Upper lobe of left lung (tissue), 6 donors: ENCODE measurements at places on chromosomes 1 and 21.

DNA sequence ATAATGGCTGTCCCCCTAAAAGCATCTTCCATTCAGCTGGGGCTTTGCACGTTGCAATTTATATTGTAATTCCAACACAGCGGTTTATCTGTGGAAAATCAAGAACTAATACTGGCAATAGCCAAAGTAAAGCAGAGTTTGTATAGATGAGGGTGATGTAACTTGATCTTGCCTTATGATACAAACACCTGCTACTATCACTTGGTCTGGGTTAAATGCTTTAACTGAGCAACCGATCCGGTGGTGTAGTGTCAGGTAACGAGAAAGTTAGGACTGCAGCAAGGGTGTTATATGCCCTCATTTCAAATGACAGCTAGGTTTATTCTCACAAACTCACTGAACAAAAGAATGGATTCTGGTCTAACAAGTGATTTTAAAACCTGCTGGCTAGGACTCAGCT is 47.3 kb upstream of the PLPPR4 start:
- DNase-seq, result no peak

GRCh38 chr1:200869753-200870391 is 2.9 kb upstream of the GPR25 start:
- DNase-seq, result no peak

- DNase-seq, result peak; percentile 60
Observed at GRCh38 chr1:152112101-152112884, 3.0 kb downstream of the TCHH start.

GRCh38 chr1:158055854-158056253 is 62.4 kb downstream of the KIRREL1 start:
- no peak for DNase-seq

DNA sequence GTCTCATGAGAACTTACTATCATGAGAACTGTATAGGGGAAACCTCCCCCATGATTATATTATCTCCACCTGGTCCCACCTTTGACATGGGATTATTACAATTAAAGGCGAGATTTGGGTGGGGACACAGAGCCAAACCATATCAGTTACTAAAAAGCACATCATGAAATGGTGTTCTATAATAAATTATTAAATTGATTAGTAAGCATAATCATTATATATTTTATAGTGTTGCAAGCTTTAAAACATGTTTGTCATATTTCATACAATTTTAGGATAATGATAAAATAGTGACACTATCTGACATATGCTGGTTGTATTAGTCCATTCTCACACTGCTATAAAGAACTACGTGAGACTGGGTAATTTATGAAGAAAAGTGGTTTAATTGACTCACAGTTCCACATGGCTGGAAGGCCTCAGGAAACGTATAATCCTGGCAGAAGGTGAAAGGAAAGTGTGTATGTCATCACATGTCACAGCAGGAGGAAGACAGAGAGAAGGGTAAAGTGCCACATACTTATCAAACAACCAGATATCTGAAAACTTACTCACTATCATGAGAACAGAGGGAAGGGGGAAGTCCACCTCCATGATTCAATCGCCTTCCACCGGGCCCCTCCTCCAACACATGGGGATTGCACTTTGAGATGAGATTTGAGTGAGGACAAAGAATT is 539.2 kb upstream of the OLFM3 start:
- no peak for DNase-seq

- no peak for DNase-seq
Observed at GRCh38 chr1:208631506-208631905, 387.3 kb upstream of the PLXNA2 start.

- no peak for DNase-seq
Observed at GRCh38 chr1:162327144-162327787, 49.4 kb downstream of the SPATA46 start.

GRCh38 chr21:29349702-29350101 is 51.0 kb downstream of the BACH1 start:
- no peak for DNase-seq

DNA sequence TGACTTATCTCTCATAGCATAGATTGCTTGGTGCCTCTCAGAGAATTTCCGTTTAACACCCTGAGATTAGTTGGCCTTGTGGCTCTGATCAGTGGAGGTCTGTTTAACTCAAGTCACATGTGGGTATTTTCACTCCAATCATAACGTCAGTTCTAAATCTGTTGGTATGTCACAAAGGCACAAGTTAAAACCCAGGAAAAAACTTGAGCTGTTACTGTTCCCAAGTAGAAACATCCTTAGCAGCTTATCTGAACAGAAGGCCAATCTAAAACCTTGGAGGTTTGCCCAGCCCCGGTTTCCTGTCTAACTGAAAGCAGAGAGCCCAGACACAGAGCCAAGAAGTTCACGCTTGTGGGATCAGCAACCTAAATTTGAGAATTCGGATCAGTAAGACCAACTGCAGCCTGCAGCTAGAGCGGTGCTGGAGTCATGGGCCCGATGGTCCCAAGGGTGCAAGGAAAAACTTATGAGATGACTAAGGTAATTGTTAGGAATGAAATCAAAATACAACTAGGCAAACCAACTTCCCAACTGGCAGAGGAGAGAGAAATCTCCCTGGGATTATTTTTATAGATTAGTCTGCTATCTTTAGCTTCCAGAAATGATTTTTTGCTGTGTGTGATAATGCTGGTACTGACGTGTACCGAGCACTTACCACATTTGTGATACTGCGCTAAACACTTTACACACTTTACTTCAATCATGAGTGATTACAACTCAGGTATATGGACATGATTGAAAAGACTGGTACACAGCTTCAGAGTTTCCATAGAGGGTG is 90.2 kb upstream of the C1orf21 start:
- no peak for DNase-seq

DNA sequence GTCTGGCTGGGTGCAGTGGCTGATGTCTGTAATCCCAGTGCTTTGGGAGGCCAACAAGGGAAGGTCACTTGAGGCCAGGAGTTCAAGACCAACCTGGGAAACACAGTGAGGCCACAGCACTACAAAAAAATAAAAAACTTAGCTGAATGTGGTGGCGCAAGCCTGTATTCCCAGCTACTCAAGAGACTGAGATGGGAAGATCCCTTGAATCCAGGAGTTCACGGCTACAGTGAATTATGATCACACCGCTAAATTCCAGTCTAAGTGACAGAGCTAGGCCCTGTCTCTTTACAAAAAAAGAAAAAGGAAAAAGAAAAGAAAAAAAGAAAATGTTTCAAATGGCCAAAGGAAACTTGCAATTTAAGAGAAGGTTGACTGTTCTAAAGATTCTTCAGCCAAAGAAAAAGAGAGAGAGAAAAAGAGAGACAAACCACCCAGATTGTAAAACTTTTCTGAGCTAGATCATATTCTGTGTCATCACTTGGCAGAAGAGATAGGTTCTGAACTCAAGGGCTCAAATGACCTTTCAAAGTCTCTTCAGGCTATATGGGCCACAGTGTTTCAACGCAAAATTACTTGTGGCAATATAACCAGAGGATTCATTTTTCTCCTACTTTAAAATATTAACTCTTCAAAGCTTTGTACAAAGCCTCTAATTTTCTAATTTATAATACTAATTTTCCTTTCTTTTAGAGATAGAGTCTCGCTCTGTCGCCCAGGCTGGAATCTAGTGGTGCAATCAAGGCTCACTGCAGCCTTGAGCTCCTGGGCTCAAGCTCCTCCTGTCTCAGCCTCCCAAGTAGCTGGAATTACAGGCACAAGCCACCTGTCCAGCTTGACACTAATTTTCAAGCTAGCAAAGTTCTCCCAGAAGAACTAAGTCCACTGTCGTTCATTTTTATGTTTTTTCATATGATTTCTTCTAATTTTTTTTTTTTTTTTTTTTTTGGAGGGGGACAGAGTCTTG is 20.5 kb downstream of the ARID4B start:
- no peak for DNase-seq

GRCh38 chr1:201714542-201715329 is 114.2 kb upstream of the IPO9 start:
- DNase-seq, result peak; percentile 93

- no peak for DNase-seq
Observed at GRCh38 chr21:35942211-35943144, 117.8 kb downstream of the SETD4 start.

DNA sequence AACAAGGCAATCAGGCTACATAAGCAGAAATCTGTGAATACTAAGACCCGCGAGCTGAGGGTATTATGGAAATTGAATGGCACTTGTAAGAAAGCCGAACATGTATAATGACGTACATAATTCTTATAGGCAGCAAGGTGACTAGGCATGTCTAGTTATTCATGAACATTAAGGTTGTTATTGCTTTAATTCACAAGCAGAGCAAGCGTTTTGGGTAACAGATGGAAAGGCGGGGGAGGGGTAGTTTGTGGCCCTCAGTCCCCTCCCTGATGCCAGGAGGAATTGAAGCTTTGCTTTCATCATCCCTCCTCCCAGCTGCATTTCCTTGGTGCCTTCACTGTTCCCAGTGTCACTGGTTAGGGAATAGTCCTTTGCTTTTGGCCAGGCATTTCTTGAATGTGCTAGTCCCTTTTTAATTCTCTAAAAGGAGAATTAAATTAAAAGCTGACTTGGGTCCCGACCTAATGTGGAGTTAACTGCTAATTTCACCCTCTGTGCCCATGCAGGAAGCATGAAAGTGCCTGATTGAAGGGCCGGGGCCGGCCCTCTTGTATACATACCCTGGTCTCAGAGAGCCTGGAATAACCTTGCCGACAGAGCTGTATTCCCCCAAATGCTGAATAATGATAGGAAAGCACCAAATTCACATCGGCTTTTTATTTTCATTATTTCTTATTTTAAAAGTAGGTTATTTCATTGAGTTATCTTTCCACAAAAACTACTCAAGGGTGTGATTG is 42.5 kb downstream of the RYR2 start:
- no peak for DNase-seq

- DNase-seq, result no peak
Observed at GRCh38 chr1:237270353-237270752, 228.4 kb downstream of the RYR2 start.

DNA sequence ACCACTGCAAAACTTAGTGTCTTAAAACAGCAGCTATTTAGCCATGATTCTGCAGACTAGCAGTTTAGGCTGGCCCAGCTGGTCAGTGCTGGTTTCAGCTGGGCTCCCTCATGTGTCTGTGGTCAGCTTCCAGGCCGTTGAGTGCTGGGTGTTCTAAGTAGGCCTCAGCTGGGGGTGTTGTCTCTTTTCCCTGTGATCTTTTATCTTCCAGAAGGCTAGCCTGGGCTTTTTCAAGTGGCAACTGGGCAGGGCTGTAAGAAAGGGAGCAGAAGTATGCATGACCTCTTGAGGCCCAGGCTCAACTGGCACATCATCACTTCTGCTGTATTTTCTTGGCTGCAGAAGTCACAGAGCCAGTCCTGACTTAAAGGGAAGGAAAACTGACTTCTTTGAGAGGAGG is 136.1 kb downstream of the KIF26B start:
- DNase-seq, result peak; percentile 22

DNA sequence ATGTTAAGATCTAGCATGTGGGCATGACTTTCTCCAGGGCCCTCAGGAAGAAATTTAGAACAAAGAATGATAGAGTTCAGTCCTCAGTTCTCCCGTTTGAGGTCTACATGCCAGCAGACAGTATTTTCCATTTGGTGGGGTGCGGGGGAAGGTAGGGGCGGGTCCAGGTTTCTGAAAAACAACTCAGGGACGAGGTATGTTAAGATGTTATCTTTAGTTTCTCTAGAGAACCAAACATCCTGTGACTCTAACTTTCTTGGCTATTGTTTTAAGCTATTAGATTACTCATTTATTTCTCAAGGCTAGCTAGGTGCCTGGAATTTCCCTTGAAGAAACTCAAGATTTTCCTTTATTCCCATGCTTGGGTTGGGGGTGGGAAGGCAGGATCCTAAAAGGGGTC is 42.3 kb upstream of the SYT14 start:
- no peak for DNase-seq

- no peak for DNase-seq
Observed at GRCh38 chr1:23594927-23595353, 35.6 kb upstream of the ID3 start.

DNA sequence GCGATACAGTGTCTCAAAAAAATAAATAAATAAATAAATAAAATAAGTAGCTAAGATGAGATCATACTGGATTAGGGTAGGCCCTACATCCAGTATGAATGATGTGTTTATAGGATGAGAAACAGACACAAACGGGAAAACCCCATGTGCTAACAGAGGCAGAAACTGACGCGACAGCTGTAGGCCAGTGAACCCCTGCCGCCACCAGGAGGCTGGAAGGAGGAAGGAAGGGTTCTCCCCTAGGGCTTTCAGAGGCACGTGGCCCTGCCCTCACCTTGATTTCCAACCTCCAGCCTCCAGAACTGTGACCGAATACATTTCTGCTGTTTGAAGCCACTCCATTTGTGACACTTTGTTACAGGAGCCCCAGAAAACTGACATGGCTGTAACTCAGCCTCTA is 38.5 kb downstream of the CHD5 start:
- DNase-seq, result no peak

DNA sequence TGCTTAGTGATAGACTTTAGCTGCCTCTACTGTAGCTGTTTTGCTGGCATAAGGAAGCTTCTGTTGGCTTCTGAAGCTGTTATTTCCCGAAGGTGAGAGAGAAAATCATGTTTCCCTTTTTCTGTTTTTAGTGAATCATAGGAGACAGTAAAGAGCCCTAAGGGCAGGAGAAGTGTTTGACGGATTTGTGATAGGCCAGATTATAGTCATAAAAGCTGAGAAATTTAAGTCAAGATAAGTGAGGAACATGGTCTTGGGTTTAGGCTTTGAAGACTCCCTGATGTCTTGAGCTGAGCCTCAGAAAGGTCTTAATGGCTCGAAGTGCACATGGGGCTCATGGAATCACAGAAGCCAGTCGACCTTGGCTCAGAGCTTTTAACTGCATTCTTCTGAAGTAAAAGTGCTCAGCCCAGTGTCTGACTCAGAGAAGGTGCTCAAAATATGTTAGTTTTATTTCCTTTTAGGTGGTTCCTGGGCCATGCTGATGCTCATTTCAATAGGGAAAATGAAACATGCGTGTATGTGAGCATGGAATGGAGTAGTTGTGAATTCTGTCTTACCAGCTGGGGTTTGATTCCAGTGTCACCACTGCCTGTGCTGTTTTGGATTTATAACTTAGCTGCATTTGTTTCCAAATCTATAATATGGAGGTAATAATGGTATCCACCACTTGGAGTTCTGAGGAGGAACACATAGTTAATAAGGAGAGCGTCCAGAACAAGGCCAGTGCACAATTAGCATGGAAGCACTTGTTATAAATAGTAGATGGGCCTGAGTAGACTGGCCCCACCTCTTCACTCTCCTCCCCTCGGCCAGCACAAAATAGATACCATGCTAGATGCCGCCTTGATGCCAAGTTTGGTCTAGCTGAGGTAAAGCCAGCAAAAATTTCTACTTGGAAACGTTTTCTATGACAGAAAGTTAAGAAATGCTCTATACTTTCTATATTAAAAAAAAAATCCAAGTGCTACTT is 99.2 kb downstream of the C1orf21 start:
- no peak for DNase-seq

DNA sequence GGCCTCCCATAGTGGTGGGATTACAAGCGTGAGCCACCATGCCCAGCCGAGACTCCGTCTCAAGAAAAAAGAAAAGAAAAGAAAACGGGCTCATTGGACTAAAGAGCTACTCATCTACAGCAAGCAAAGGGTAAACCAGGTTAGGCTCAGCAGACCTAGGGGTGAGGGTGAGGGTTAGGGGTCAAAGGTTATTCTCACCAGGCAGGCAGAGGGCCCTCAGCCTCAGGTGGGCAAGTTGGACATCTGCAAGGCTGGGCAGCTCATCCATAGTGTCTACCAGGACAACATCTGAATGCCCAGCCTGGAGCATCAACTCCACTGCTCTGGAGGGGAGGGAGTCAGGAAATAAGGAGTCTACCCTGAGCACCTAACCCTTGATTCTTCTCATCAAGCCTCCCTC is 3.5 kb downstream of the MTMR11 start:
- no peak for DNase-seq

GRCh38 chr1:151920149-151920548 is 10.8 kb upstream of the THEM4 start:
- DNase-seq, result no peak
